DMS153 (cell line): ENCODE measurements at places on chromosomes 4 and X.
A peak's percentile ranks its signal among the peaks of the same experiment; 100 is the strongest.

- DNase-seq = no peak
These were observed 57.2 kb downstream of the DIPK2B start for GRCh38 chrX:45143455-45143854.

GRCh38 chr4:139764182-139764581, 98.6 kb downstream of the MGST2 start:
- DNase-seq = no peak

GRCh38 chr4:95627024-95627605, 78.3 kb upstream of the UNC5C start:
- no peak for DNase-seq

DNA sequence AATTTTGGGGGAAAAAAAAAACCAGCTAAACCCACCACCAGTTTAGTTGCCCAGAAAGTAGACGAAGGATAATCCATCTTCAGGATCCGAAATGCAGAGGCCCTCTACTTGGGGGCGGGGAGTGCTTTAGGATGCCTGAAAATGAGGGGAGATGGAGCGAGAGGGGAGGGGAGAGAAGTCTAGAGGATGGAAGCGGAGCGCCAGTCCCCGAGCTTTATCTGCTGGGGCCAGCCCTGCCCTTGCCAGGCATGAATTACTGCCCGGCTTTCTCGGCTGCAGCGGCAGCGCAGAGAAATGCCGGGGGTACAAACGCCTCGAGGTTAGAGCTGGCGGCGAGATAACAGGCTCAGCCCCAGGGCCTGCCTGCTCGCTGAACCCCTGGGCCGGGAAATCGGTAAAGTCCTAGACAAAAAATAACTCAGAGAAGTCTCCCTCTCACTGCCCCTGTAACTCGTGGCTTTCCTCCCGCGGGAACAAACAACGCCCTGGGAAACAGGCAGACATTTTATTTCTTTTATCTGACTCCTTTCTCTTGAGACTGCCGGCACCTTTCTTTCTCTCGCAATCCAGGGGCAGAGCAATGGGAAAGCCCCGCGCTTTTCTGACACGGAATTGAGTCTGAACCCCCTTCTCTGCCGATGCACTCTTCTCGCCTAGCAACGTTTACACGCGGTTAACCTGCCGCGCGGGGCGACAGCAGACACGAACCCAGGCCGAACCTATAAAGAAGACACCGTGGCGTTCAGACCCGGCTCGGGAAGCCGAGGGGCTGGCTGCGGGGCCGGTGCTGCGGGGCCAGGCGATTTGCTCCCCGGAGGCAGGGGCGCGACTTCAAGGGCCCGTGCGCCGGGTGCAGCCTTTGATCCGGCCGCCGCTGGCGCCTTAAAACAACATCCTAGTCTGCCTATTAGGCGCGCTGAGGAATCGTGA, 3.1 kb upstream of the MSX1 start:
- no peak for DNase-seq

GRCh38 chr4:86482306-86483172, 111.6 kb upstream of the PTPN13 start:
- DNase-seq = no peak

DNA sequence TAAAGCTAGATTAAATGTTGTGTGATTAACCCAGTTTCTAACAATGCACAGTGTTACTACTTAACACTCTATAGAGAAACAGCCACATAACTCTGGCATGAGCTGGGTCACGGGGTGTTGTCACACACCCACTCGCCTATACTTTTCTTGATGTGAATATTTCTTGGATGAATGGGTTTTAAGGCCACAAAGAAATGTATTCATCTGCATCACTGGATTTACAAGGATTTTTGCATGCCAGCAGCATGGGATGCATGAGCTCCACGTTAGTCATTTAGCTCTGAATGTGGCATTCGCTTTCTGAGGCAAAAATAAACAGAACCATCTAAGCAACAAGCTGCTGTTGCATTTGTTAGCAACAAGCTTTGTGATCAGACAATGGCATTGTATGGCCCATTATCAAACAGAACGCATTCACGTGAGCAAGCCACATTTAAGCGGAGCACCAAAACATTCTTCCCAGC, 89.7 kb downstream of the LRP2BP start:
- DNase-seq = peak; percentile 50

DNA sequence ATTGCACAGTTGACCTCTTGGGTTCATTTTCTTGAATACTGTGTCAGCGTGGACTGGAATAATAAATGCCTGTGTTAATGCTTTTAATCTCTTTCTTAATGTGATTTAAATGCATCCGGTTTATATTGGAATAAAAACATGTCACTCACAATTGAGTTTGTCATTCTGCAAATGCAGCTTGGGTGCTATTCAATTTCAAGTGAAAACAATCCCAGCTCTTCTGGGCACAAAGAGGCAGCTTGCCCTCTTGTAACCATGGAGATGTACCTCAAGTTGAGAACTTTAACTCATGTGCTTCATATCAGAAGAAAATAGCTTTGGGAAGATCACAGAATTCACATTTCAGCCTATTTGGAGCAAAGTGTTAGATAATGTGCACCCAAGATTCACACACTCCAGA, 355.7 kb upstream of the GNPDA2 start:
- no peak for DNase-seq

DNA sequence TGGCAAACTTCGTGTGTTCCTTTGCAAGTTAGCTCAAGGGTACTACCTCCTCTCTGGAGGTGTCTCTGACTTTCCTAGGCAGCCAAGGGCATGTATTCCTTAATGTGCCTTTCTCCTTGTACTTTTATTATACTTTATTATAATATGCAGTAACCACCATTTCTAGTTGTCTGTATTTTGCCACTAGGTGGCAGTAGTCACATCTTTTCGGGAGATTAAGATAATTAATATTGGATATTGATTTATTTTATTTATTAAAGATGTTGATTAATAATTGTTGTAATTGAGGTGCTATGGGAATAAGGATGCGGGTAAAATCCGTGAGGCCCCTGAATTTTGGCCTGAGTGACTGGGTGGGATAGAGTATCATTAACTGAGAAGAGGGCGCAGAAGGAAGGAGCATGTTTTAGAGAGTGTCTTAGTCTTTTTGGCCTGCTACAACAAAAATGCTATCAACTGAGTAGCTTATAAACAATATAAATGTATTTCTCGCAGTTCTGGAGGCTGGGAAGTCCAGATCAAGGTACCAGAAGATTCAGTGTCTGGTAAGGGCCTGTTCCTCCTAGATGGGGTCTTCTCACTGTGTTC, 153.3 kb downstream of the TMEM164 start:
- no peak for DNase-seq

- DNase-seq = no peak
These were observed 239.3 kb downstream of the CRLF2 start for GRCh38 chrX:973010-973632.

DNA sequence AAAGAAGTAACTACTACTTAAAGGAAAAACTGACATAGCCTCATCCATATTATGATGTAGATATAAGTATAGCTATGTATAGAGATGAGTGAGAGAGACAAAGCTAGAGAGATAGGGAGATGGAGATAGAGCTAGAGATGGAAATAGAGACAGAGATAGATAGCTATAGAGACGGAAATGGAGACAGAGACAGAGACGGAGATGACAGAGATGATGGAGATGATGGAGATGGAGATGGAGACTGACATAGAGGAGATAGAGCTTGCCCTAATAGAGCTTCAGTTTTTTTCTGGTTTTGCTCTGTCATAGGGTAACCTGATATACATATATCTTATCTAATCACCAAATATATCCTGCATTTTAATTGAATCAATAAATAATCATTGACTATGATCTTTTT, 4.3 kb downstream of the EDNRA start:
- no peak for DNase-seq

- DNase-seq = no peak
These were observed 243.3 kb downstream of the ARAP2 start for GRCh38 chr4:36000941-36001557.

GRCh38 chrX:131626681-131627296, 82.9 kb downstream of the OR13H1 start:
- no peak for DNase-seq

DNA sequence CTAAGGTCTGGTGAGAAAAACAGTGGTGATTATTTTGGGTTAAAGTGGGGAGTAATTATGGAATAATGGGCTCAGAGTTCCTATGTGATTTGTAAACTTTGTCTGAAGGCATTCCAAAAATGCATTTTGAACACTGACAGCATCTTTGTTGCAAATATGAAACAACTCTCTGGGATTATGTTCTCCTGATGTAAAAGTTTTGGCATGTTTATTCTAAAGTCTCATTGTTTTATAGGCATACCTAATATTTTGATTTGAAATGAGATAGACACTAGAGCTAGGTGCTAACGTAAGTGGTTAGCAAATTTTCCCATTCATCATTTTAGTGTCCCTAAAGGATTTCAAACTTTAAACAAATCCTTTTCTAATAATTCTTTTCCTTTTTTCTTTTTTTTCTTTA, 140.9 kb upstream of the ANXA3 start:
- DNase-seq = no peak

DNA sequence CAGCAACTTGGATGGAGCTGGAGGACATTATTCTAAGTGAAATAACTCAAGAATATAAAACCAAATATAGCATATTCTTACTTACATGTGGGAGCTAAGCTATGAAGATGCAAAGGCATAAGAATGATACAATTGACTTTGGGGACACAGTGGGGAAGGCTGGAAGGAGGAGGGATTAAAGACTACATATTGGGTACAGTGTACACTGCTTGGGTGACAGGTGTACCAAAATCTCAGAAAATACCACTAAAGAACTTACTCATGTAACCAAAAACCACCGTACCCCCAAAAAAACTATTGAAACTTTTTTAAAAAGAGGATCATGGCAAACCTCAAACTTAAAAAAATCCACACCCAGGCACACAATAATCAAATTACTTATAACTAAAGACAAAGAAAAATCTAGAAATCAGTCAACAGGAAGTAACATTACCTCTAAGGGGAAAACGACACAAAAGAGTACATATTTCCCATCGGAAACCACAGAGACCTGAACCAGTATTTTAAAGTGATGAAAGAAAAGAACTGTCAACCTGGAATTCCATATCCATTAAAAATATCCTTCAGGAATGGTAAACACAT, 241.8 kb downstream of the PRDM5 start:
- DNase-seq = no peak

GRCh38 chr4:44738615-44739014, 12.3 kb upstream of the GNPDA2 start:
- no peak for DNase-seq

DNA sequence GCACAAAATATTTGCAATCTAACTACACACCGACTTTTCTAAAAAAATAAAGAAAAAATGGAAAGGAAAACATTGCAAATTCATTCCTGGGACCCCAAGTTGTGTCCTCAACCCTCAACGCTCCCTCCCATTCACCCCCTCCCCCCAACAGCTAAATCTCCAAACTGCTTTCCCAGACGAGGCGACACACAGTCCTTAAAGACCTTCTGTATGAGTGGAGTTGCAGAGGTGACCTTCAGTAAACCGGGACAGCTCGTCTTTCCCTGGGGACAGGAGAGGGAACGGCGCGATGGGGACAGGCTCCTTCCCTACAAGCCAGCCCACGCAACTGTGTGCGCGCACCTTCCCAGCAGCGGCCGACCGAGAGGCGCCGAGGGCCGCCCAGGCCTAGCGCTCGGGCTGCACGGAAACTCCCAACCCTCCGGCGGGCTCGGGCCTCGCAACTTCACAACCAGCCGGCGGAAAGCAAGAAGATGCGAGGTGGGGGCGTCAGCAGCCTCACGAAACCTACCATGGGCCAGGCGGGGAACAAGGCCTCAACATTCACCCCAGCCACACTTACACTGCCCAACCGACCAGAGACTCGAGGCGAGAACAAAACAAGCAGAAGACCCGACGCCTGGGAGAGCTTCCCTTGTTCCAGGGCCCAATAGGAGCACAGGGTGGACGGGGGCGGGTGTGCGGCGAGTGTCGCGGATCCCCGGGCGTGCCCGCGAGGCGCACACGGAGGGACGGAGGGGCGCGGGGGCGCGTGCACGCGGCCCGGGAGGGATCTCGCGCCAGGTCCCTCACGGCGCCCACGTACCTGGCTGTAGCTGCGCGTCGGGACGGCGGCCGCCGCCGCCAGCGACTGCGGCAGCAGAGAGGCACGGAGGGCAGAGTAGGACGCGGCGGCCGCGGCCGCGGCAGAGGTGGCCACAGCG, 763 bp downstream of the GRSF1 start:
- DNase-seq = peak; percentile 27

GRCh38 chr4:163540977-163541376, 46.5 kb downstream of the TMA16 start:
- DNase-seq = no peak

GRCh38 chrX:71111921-71112431, 599 bp upstream of the IL2RG start:
- DNase-seq = no peak

DNA sequence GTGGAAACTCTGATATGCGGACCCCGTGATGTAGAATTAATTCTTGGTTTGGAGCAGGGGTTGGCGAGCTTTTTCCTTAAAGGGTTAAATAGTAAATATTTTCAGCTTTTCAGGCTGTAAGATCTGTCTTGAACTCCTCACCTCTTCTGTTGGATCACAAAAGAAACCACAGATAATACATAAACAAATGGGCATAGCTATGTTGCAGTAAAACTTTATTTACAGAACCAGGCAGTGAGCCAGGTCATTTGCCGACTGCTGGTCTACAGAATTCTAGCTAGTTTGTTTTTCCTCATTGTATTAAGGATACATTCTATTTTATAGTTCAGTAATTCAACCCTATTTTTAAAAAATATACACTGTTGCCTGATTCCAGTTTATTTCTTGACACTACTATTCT, 116.6 kb downstream of the PAPSS1 start:
- no peak for DNase-seq

DNA sequence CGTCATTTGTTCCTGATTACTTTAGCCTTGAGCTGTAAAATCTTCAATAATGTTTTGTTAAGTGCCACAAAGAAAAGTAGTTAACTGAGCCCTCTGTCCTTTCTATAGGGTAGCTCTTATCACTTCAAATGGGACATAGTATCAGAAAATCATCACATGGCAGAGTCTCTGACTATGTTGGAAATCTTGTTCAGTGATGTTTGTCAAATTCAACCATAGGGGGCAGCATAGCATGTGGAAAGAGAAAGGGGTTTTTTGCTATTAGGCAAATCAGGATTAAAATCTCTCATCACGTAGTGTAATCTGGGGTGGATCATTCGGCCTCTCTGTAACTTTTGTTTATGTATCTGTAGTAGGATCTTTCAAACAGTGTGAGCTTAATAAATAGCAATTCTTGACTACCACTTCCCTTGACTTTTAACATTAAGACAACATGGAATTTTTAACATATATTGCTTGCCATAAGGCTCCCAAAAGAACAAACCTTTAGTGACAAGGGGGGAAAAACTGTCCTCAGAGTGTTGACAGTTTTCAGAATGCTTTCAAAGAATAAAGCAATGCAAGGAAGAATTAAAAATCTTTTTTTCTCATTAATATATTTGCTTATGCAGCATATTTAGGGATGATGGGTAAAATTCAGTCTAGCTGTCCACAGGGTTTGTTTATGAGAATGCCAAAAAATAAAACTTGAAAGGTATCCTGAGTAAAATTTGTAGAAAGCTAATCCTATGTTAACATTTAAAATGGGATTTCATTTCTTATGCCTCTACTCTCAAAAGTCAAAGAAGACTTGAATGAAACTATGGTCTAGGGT, 127.2 kb downstream of the FBXW7 start:
- DNase-seq = no peak
